Activated naive CD8-positive, alpha-beta T cell treated with anti-CD3 and anti-CD28 coated beads, Interleukin-2, amount 50 U/mL, for 16 hours (primary cell): ENCODE measurements at places on chromosomes 3 and 15.

DNA sequence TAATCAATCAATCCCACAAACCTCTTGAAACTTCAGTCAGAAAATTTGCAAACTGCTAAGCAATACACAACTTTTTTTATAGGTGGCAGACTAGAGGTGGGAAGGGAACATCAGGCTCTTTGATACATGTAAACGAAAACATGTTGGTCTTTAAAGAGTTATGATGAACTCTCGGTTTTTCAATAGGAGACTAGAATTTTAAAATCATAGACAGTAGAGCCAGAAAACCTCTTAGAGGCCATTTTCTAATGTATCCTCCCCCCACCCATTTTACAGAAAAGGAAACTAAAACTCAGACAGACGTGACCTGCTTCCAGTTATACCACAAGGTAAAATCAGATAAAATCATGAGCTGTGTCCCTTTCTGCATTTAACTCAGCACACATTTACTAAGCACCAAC is 179.1 kb upstream of the LPP start:
- no peak for DNase-seq

DNA sequence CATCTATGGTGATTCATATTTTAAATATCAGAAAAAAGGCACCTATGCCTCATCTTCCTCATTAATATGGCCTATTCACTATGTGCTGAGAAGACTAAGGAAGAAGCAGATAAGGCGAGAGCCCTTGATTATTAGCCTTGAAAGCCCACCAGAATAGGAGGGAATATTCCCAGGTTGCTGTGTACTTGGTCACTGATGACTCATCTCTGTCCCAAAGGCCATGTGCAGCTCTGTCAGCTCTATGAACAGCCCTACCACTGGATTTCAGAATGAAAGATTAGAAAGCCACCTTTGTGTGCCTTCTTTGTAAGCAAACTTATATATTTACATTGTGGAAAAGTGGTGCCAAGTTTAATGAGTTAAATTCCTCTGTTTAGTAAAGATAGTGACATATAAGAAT is 211.5 kb downstream of the NFKBIZ start:
- DNase-seq = no peak

GRCh38 chr15:47384341-47384740 is 333.0 kb upstream of the SEMA6D start:
- no peak for DNase-seq

GRCh38 chr3:120907659-120908029 is 361 bp upstream of the STXBP5L start:
- no peak for DNase-seq

DNA sequence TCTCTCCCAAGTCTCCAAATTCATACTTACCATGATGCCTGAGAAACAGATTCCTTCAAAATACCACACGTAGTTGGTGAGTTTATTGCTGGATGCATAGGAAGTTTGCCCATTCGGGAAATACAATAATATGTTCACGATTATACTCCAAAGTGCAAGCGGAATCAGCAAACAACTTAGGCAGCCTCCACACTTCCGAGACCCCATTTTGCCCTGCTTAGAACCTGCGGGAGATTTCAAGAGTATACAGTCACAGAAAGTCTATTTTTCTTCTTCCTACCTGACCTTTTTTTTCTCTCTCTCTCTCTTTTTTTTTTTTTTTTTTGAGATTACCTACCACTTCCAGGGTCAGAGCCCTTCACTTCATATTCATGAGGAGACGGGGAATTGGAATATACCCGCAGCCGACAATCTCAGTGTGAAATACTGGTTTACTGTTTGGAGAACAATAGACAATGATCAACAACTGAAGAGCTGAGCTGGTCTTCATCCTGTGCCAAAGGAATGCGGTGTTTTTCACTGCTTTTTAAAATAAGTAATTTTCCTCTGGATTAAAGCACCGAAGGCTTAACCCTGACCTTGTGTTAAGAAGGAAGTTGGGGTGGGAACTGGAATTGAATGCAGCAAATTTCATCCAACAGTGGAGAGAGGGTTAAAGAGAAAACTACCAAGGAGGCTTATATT is at the start of gene TM4SF18:
TM4SF18 (minus strand) TSS at position 461 of the 684 bp plus-strand sequence; CDS start at position 207, 254 bp downstream.
- no peak for DNase-seq
